Muscle of arm (tissue), 14 donors: ENCODE measurements at places on chromosomes 1 and 21.

GRCh38 chr1:58768971-58769808 is 14.7 kb downstream of the JUN start:
- DNase-seq: peak; percentile 76

DNA sequence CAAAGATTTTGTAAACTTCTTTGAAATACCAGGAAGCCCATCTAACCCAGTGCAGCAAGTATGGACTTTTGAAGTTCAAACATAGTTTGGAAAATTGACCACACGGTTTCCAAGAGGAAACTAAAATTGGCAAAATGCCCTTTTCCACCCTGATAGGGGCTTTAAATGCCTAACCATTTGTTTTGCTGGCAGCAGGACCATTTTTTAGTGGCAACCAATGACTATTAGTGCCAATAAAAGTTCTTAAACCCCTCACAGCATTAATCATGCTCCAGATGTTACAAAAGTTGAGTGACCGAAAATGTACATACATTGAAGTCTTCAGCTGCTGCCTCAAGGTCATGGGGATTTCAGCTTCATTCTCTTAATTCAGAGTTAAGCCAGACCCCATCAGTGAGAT is 46.4 kb upstream of the ENAH start:
- DNase-seq: peak; percentile 47

DNA sequence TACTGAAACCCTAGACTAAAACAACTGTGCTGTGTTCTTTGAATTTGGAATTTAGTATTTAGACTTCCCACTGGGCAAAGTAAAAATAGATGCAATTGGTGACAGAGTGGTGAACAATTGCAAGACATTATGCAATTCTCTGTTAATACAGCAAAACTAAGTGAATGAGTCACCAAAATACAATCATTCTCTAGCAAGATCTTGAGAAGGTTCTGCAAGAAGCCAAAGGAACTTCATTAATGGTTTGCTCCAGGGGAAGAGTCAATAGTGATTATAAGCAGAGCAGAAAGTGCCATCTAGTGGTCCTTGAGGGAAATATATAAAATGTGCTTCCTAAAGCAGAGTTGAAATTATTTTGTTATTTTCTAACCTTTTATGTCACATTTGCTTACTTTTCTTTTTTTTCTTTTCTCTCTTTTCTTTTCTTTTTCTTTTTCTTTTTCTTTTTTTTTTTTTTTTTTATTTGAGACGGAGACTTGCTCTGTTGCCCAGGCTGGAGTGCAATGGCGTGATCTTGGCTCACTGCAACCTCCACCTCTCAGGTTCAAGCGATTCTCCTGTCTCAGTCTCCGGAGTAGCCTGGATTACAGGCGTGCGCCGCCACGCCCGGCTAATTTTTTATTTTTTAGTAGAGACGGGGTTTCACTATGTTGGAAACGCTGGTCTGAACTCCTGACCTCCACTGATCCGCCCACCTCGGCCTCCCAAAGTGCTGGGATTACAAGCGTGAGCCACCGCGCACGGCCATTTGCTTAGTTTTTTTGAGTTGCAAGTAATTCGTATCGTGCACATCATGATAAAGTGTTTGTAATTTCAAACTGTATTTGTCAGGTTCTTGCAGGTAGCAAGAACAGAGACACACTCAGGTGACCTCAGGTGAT is 99.2 kb downstream of the CTH start:
- peak; percentile 64 for DNase-seq

GRCh38 chr1:243642936-243643335 is 207.1 kb downstream of the AKT3 start:
- DNase-seq: peak; percentile 3

DNA sequence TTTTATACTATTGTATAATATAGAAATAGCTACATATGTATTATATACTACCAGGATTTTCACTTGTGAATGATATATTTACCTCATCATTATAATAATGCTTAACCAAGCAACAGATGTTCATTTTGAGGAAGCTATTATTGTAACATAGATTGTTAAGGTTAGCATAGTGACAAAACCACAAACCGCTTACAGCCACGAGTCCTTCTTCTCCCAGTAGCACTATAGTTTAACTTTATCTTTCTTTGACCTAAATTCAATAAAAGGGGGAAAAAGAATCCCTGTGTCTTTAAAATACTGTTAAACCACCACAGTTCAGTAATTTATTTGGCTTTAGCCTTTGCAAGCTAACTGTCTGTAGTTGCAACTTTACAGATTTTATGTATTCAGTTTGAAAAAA is 1039.4 kb upstream of the B3GALT2 start:
- DNase-seq: no peak

DNA sequence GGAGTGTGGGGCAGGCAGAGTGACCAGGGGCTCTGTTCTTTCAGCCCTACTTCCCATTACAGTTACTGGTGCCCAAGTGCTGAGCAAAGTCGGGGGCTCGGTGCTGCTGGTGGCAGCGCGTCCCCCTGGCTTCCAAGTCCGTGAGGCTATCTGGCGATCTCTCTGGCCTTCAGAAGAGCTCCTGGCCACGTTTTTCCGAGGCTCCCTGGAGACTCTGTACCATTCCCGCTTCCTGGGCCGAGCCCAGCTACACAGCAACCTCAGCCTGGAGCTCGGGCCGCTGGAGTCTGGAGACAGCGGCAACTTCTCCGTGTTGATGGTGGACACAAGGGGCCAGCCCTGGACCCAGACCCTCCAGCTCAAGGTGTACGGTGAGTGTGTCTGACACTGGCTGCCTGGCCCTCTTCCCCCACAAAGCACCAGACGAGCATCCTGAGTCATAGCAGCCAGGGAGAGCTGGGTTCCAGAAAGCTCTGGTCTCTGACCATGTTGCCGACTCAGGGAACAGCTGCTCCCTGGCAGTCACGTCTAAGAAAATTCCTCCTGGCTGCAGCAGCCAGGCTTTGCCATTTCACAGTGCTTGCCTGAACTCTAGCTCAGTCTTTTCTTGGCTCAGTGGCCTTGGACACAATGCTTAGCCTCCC is 3.3 kb downstream of the SLAMF8 start:
- peak; percentile 21 for DNase-seq

DNA sequence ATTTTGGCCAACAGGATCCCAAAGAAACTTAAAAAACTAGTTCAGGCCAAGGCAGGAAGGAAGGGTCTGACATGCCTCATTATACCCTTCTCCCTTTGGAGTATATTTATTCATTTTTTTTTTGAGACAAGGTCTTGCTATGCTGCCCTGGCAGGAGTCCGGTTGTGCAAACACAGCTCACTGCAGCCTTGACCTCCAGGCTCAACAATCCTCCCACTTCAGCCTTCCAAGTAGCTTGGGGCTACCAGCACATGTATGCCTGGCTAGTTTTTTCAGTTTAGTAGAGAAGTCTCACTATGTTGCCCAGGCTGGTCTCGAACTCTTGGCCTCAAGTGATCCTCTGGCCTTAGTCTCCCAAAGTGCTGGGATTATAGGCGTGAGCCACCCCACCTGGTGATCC is 5.2 kb downstream of the YARS1 start:
- no peak for DNase-seq

DNA sequence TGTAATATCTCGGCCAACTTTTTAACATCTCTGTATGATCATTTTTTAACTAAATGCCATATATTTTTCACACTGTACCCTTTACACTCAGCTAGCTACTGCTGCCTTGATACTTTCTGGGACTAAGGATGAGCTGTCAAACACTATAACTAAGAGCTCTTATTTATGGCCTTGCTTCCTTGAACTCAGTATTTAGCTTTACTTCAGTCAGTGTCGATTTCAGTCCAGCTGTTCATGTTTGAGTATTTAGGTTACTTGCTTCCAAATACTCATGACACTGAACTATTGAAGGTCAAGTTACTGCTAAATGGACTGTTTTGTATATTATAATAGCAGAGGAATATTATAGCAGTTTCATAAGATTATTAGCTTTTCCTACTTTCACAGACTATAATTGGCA is 25.9 kb upstream of the USP25 start:
- no peak for DNase-seq

DNA sequence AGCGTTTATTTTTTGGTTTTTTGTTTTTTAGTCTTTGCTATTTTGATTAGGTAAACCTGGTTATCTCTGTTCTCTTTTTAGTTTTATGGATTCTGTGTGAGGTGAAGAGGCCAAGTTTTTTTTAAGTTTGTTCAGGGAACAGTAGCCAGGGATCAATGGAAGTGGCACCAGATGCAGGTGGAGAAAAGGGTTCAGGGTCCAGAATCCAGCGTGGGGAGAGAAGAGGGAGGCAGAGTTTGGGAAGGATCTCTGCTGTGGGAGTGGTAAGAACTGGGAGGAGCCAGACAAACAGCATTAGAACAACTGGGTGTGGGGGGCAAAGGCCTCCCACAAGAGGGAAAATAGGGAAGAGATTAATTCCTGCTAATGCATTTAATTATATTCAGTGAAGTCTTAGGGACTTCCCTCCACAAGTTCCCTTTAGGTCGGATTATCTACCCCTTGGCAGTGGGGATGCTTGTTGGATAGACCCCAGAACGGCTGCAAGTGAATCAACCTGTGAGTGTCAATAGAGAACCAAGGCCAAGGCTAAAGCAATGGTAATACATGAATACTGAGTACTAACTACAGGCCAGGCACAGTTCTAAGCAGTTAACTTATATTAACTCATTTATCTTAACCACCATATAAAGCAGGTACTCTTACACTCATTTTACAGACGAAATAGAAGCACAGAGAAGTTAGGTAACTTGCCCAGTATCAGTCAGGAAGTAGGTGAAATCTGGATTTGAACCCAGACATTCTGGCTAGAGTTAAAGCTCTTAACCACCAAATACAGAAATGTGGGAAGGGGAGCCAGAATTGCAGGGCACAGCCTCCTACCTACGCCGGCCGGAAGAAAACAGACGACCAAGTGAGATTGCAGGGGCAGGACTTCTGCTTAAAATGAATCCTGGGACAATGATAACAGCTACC is 498 bp downstream of the GNAT2 start:
- no peak for DNase-seq

- no peak for DNase-seq
Observed at GRCh38 chr1:171727778-171728177, 14.1 kb downstream of the VAMP4 start.
